ENCODE measurements at places on chromosomes 12 and 14.

GRCh38 chr14:99774556-99775307 lies 18.5 kb upstream of the EML1 start:
- DNase-seq, result no peak

DNA sequence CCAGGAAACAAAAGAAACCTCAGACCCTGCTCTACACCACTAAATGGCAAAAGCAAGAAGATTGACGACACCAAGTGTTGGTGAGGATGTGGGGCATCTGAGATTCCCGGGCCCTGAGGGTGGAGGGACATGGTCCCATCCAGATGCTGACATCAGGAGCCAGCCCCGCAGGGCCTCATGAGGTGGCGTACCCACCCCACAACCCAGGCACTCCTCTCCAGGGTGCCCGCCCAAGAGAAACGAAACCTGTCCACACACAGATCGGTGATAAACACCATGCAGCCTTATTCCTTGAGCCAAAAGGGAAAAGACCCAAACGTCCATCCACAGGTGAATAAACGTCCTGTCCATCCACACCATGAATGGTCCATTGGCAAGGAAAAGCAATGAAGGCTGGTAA lies 54.8 kb upstream of the C14orf180 start:
- no peak for DNase-seq

GRCh38 chr12:95829395-95829794 lies 29.4 kb upstream of the SNRPF start:
- no peak for DNase-seq

GRCh38 chr12:2449586-2449985 lies 345.2 kb upstream of the FKBP4 start:
- DNase-seq, result no peak

- no peak for DNase-seq
Measured at GRCh38 chr12:71810921-71811320, 28.6 kb upstream of the TBC1D15 start.

- no peak for DNase-seq
Measured at GRCh38 chr12:87679251-87679650, 349.9 kb downstream of the C12orf50 start.

GRCh38 chr12:79515530-79515935 lies 175.2 kb downstream of the PAWR start:
- DNase-seq, result no peak

GRCh38 chr14:105879503-105879866 lies 353.1 kb downstream of the TMEM121 start:
- no peak for DNase-seq

GRCh38 chr12:131603939-131604795 lies 106.7 kb upstream of the SFSWAP start:
- DNase-seq, result no peak

- no peak for DNase-seq
Measured at GRCh38 chr14:60356906-60357550, 108.0 kb downstream of the PPM1A start.

DNA sequence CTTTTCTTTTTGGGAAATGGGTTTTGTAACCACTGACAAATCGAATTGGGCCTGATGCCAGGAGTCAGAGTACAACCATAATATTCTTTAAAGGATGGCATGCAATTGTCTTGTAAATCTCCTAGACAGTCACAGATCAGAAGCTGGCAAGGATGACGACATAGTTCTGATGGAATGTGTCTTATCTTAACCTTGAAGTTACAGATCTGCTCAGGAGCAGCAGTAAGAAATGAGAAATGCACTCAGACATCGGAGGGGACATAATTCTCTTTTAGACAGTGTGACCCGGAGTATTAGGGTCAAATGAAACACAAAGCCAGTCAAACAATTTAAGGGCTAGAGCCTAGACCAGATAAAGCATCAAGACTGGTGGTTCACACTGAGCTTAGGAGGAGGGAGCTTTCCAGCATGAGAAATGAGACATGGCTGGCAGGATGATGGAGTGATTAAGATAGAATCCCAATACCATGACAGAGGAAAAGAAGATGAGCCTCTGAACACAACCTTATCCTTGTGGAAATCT lies 17.5 kb downstream of the CBX5 start:
- no peak for DNase-seq

DNA sequence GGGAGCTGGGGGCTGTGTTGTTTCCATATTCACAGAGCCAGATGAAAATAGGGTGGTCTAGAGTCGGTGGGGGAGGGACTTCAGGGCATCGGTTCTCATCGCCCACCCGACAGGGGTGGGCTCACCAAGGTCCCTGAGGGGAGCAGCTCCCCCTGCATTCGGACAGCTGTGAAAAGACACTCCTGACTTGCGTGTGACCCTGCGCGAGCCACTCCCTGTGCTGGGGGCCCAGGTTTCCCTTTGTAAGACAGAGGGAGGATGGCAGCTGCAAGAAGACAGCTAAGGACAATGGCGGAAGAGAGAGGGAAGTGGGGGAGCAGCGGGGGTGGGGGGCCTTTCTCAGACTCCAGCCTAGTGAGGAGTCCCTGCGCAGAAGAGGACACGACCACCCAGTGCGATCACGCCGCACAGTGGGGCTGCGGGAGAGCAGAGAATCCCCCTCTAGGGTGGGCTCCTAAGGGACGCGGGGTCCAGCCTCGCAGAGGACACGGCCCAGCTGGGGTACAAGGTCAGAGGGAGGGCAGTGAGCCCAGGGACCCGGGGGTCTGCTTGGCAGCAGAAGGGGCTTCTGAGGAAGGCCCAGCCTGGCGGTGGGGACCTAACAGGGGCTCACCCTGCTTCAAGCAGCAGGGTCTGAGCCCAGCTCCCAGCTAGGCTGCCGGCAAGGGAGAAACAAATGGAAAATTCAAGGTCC lies 326.9 kb upstream of the DIO3 start:
- no peak for DNase-seq

DNA sequence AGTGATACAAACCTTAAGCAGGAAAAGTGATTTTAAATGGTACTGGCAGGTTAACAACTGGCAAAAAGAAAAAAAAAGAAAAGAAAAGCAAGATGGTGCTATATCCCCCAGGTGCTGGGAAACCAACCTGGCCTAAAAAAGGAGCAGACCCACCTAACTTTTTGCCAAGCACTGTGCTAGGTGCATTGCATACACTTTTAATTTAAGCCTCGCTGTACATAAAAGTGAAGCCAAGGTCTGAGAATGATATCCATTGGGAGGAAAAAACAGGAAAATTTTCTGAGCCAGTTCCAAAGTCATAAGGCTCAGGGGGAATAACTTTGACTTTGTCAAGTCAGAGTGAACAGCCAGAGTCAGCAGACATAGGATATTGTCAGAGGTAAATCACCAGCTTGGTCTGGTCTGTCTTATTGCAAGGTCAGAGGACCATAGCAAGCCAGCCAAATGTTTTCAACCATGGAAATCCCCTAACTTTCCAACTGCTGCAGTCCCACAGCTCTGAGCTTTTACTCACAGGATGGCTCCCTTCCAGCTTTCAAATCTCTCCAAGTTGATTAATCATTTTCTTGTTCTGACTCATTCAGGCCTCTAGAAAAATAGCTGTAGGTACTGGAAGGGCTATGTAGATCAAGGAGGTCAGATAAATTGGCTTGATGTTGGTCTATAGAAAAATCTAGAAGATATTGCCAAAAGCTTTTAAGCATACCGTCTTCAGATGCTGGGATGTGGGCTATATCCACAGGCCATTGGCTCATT lies 412.9 kb downstream of the RAD51B start:
- no peak for DNase-seq

GRCh38 chr14:68663385-68664076 lies 129.3 kb downstream of the ZFP36L1 start:
- DNase-seq, result no peak

GRCh38 chr12:6067152-6067916 lies 57.1 kb downstream of the VWF start:
- no peak for DNase-seq

DNA sequence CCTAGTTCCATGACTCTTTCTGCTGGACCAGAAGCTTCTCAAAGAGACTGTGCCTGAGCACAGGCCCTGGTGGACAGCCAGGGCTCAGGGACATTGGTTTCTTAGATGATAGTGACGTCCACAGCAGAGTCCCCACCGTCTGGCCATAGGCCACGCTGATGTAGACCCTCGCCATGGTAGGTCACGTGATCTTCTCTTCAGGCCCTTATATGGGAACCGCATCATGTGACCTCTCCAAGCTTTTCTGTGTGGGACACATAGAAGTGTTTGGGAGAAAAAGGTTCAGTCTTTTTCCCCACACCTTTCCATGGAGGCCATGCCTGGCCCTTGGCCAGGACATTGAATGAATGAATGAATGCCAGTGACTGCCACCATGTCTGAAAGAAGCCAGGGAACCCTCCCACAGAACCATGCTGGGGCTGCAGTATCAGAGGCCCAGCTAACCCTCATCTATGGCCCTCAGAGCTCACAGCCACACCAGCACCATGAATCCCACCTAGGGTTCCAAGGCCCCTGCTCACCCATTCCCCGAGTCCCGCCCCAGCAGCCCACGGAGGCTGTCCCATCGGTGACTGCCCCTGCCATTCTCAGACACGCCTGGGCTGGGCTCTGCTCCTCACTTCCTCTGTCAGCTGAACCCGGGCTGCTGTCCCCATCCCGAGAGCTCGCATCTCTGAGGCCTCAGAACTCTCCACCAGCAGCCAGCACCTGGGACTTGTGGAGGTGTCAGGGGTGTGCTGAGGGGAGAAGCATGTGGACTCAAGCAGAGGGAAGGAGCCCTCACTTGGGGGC lies 292.1 kb downstream of the ADGRD1 start:
- no peak for DNase-seq

- no peak for DNase-seq
Measured at GRCh38 chr12:106721915-106722314, 52.6 kb upstream of the RIC8B start.

- DNase-seq, result no peak
Measured at GRCh38 chr14:72483311-72483710, 410.6 kb downstream of the DPF3 start.

DNA sequence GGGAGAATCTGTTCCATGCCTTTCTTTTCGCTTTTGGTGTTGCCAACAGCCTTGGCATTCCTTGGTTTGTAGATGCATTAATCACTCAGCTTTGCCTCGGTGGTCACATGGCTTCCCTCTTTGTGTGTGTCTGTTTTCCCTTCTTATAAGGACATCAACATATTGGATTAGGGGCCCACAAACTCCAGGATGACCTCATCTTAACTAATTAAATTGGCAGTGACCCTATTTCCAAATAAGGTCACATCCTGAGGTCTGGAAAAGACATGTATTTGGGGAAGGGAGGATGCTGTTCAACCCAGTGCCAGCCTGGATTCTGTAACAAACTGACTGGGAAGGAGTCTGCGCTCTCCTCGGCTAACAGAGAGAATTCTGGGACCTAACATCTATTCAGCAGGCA lies 365.7 kb upstream of the FKBP4 start:
- DNase-seq, result no peak

All from stimulated activated CD4-positive, alpha-beta T cell treated with anti-CD3 and anti-CD28 coated beads, TNF-alpha, amount 100 ng/mL, for 4 hours (primary cell).